ENCODE measurements at places on chromosomes 7 and 10.

GRCh38 chr10:79409726-79410085 is 35.7 kb downstream of the ZCCHC24 start:
- DNase-seq = no peak

- no peak for DNase-seq
Observed at GRCh38 chr10:43093423-43094076, 16.7 kb downstream of the RET start.

DNA sequence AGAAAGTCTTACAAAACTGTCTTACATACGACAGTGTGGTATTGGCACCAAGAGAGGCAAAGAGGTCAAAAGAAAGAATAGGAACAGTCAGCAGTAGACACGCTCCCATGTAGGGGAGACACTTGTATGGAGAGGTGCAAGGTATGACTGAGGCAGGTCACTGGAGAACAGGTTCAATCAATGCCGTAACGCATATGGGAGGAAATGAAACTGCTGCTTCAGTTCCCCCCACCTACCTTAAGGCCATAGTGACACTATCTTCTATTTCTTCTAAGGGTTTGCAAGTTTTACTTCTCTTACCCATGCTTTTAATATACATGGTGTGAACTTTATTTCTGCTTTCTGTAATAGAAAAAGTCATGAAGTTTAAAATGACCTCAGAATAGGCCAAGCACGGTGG is 5.5 kb upstream of the PITRM1 start:
- DNase-seq = no peak

DNA sequence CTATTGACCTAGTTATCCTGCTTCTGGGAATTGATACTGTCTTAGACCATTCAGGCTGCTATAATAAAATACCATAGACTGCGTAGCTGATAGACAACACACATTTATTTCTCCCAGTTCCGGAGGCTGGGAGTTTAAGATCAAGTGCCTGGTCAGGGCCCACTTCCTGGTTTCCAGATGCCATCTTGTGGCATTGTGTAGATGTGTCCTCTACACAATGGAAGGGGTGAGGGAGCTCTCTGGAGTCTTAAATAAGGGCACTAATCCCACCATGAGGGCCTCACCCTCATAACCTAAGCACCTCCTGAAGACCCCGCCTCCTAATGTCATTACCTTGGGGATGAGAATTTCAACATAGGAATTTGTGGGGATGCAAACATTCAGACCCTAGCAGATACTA is 62.4 kb downstream of the SLC35B4 start:
- DNase-seq = no peak

GRCh38 chr7:17745610-17746009 is 194.7 kb downstream of the SNX13 start:
- DNase-seq = no peak

DNA sequence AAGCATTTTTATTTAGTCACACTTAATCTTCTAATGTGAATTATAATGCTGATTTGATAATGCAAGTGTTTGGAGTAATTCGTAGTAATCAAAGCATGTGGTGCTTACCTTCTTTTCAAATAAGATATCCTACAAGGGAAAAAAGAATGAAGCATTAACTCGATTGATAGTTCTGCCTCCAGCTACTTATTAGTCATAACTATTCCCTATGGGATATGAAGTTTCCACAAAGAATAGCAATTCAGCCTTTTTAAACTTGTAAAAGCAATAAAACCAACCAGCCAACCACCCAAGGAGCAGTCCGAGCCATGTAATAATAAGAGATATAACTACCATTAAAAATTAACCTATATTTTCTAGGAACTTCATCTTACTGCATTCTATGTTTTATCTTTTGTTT is 11.6 kb downstream of the COL28A1 start:
- DNase-seq = no peak

DNA sequence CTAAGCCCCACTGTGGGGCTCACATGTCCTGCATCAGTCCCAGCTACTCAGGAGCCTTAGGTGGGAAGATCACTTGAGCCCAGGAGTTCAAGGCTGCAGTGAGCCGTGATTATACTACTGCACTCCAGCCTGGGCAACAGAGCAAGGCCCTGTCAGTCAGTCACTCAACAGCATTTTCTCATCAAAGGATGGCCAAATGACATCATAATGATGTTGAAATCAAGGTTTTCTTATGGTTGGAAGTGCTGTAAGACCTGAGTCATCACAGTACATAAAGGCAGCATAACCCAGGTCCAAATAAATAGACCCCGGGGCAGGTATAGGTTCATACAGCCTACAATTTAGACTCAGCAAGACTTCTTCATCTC is 341.1 kb downstream of the PARD3 start:
- no peak for DNase-seq

DNA sequence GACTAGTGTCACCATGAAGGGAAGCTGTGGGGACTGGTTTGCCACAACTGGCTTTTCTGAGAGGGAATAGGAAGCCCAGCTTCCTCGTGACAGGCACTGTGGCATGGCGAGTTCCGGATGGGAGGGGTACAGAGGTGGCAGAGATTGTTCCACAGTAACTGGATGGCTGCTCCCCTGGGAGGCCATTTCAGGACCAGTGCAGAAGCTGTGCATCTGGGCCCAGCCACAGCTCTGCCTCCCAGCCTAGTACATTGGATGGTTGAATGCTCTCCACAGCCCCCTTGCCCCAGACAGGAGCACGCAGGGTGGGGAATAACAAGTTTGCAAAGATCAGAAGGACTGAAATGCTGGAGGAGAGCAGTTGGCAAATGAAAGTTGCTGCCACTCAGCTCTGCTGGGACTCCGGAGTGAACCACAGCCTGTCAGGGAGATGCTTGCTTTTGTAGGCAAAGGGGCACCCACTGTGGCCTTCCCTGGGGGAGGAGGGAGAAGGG is 51.8 kb downstream of the GSDME start:
- no peak for DNase-seq

DNA sequence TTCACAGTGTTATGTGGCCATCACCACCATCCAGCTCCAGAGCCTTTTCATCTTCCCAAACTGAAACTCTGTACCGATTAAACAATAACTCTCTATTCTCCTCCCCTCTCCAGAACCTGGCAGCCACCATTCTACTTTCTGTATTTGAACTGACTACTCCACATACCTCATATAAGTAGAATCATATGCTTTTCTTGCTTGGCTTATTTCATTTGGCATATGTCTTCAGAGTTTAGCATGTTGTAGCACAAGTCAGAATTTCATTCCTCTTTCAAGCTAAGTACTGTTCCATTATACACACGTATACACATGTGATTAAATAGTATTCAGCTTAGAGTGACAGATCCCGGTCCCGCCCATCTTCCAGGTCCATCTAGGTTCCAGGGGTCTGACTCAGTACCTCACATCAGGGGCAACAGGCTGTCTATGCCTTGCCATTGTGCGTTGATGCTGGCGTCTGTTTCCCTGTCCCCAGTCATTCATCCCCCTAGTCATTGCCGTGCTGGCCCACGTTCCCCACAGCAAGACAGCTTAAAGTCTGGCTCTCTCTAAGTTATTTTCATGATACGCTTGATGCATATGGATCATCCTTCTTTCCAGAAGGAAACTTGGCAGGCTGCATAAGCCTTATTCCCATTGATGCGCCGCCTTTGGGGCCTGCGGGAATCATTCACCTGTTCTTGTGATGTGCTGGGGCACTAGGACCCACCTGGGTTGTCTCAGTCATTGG is 108.3 kb downstream of the CHN2 start:
- DNase-seq = no peak

GRCh38 chr7:145784809-145785780 is 331.5 kb upstream of the CNTNAP2 start:
- no peak for DNase-seq

GRCh38 chr7:46256870-46257661 is 336.0 kb upstream of the IGFBP3 start:
- no peak for DNase-seq

DNA sequence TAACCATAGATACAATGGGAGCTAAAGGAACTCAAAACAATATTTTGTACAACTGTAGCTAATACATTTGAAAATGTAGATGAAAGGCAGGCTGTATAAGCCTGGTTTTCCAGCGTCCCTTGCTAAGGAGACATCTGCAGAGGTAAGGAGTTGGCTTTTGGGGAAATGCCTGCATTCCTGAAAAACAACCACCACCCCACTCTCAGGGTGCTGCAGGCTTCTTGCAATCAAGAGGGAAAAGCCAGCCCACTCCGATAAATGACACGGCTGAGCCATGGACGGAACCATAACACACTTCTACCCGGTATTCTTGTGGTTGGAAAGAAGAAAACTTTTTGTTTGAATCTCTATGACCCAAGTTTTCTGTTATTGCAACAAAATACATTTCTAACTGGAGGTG is 200.3 kb downstream of the TEX36 start:
- DNase-seq = no peak

GRCh38 chr10:299969-300368 is 164.7 kb downstream of the ZMYND11 start:
- DNase-seq = no peak

DNA sequence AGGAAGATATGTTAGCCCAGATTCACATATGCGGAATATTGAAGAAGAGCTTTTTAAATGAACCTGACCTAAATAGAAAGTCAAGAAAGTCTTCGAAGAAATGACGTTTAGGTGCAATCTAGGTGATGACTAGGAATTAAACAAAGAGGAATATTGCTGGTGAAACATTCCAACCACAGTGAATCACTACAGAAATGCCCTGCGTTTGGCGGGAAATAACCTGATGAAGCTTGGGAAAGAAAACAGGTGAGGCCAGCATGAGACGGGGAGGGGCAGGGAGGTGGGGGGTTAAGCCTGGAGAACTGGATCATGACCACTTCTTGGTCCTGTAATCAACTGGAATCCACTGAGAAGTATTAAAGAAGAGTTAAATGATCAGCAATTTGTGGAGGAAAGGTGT is 299.4 kb upstream of the VSTM2A start:
- DNase-seq = no peak

DNA sequence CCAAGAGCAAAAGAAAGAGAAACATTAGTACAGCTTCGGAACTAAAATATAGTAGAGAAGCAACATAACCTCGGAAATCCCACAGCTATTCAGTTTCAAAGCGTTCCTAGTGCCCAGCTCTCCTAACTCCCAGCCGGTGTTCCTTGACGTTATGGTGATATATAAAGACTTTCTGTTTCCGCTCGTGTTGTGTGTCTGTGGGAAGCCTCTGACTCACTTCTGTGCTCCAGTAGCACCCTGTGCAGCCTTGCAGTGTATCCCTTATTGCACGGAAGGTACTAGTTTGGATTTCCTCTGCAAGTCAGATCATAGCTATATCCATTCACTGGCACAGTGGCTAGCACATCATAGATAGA is 535 bp downstream of the ASAH2B start:
- DNase-seq = no peak

DNA sequence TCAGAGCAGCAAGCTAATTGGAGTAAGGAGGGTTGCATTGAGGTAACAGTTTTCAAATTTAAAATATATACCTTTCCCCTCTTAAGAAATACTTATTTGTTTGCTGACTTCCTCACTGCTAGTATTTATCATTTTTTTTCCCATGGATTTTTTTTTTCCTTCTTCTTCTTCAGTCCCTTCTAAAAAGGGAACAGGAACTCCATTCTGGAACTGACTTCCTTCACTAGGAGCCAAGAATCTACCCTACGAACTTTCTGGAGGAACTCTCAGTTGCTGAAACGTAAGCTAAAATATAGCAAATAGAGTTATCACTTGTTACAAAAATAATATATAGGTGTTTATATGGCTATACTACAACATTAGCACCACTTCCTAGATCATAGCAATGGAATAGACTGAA is 95.4 kb downstream of the HGF start:
- DNase-seq = no peak

DNA sequence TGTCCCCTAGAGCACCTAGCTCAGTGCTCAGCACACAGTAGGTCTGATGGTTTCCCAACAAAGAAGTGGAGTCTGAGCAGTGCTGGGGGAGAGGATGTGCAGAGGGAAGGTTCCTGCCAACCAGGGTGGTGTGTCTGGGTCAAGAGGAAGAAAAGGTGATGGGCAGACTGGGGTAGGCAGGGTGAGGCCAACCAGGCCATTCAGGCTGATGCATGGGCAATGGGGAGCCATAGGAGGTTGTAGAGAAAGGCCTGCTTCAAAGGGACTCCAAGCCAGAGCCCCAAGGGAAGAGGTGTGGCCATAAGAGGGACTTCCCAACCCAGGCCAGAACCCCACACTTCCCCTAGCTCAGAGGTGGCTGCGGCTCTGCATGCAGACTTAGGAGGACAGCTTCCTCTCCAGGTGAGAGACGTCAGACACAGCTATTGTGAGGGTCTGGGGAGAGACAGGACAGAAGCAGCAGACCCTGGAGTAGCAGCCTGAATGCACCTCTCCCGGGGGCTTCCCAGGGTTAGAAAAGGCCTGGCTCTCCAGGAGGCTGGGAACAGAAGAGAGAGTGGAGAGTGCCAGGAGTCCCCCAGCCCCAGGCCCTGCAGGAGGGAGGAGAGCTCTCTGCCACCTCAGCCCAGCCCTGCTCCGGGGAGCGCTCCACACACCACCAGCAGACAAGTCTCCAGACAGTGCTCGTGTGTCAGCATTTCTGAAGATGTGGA is 87.4 kb upstream of the ZMIZ1 start:
- no peak for DNase-seq

DNA sequence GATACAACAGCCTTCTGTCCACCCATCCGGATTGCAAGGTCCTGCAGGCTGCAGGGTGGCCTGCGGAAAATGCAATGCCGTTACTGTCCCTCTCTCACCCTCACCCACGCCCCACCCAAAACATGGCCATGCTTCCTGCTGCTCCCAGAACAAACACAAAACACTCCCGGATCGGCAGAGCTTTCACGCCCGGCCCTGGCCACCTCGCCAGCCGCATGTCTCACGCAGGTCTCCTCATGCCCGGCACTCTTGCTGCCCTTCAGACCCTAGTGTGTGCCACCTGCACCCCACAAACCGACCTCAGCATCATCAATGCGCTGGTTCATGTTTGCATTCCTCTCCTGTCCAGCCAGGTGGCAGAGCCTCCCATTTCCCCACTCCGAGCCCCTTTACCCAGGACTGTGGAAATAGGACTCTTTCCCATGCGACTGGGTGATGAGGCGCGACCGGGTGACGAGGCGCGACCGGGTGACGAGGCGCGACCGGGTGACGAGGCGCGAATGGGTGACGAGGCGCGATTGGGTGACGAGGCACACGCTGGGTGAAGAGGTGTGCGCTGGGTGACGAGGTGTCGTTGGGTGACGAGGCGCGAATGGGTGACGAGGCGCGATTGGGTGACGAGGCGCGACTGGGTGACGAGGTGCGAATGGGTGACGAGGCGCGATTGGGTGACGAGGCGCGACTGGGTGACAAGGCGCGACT is 8.9 kb upstream of the NOM1 start:
- no peak for DNase-seq

DNA sequence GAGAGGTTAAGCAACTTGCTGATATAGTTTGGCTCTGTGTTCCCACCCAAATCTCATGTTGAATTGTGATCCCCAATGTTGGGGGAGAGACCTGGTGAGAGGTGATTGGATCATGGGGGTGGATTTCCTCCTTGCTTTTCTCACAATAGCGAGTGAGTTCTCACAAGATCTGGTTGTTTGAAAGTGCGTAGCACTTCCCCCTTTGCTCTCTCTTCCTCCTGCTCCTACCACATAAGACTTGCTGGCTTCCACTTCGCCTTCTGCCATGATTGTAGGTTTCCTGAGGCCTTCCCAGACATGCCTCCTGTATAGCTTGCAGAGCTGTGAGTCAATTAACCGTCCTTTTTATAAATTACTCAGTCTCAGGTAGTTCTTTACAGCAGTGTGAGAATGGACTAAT is 13.5 kb upstream of the ZNRF2 start:
- DNase-seq = no peak

GRCh38 chr7:90626013-90626412 is 29.9 kb downstream of the CDK14 start:
- DNase-seq = no peak

- no peak for DNase-seq
Observed at GRCh38 chr7:76343294-76343930, 15.4 kb downstream of the YWHAG start.
